ENCODE measurements at places on chromosomes 3 and 15.

DNA sequence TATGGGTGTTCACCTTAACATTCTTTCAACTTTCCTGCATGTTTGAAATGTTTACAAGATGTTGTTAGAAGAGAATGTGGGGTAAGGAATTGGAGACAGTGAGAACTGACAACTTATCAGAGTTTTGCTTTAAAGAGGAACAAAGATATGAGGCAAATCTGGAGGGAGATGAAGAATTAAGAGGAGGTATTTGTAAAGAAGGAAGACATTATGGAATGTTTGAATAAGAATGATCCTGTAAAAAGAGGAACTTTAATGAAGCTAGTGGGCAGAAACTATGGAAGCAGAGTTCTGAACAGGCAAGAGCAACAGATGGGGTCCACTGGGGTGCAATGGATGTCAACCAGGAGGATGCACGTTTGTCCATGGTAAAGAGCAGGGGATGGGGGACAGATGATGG is 27.7 kb downstream of the PLD1 start:
- DNase-seq: no peak

DNA sequence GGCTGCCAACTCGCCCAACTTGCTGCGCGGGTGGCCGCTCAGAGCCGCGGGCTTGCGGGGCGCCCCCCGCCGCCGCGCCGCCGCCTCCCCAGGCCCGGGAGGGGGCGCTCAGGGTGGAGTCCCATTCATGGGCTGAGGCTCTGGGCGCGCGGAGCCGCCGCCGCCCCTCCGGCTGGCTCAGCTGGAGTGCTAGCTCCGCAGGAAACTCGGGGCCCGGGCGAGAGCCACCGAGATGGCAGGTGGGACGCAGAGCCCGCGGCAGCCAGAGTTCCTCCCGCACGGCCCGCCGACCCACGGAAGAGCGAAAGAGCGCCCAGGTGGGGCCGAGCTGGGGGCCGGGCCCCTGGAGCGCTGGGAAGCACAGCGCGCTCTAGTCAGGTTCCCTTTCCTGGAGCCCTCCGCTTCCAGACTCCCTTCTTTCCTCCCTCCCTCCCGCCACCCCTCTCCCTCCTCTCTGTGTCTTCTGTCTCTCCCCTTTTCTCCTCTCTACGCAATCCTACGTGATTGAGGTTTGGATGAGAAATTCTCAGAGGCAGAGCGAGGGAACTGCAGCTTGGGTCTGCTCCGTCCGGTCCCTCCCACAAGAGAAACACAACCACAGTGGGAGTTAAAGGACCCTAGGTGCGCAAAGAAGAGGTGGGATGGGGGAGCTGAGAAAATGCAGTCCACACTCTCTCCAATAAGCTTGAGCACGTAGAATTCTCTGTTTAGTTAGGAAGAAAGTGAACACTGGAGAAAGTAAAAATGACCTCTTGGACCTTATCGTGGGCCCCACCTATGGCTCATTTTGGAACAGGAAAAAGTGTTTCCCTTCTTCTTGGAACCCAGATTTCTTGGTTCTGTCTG is 317.3 kb downstream of the FGF12 start:
- no peak for DNase-seq

DNA sequence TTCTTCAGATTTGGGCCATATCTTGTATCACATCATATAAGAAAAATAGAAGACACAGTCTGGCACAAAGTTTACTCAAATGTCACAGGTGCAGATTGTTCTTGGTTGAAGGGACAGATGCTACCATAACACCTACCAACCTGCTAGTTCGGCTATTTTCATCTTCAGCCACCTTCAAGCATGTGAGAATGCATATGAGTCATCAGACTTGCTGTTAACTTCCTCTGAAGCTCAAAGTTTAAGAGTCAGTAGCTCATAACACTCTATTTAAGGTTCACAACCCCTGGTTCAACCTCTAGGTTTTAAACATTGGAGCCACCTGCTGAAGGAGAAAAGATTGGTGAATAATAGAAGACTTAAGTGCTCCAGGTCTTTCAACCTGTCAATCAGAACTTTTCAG is 522.8 kb downstream of the NLGN1 start:
- no peak for DNase-seq

- DNase-seq: no peak
Observed at GRCh38 chr3:191492601-191493000, 31.6 kb downstream of the PYDC2 start.

GRCh38 chr3:154060238-154061000 is 60.8 kb upstream of the ARHGEF26 start:
- no peak for DNase-seq

Measured in esophagus squamous epithelium (tissue), 5 donors.